ENCODE measurements at places on chromosomes 13 and 19. TPM values are rescaled to one million over a fixed set of nuclear protein-coding genes. Genes with fewer than 3 reads are reported as not detected.

The RFPL4AL1 gene
- total RNA-seq, result not detected

The CYP4F11 gene
- not detected for total RNA-seq

The ZNF571 gene
- total RNA-seq, result 0.84 TPM

The VSIG10L gene
- 6.3 TPM for total RNA-seq

The CTXN1 gene
- 7.8 TPM for total RNA-seq

The OR7C1 gene
- not detected for total RNA-seq

The ZNF579 gene
- 7.6 TPM for total RNA-seq

The SPINT2 gene
- 1,188 TPM for total RNA-seq

The S1PR4 gene
- total RNA-seq, result 0.14 TPM

The CAMSAP3 gene
- 12.6 TPM for total RNA-seq

The ZNF681 gene
- 0.37 TPM for total RNA-seq

Data from airway epithelial cell (primary cell).